Activated T-cell treated with anti-CD3 and anti-CD28 coated beads, Interleukin-2, amount 50 U/mL, for 4 hours (primary cell): ENCODE measurements at places on chromosomes 5 and 9. TPM values are rescaled to one million over a fixed set of nuclear protein-coding genes. Genes with fewer than 3 reads are reported as not detected.

- DNase-seq, result no peak
Measured at GRCh38 chr5:1108865-1109174, 3.0 kb downstream of the SLC12A7 start.

GRCh38 chr9:33329117-33329563 is 38.8 kb downstream of the NFX1 start:
- no peak for DNase-seq

DNA sequence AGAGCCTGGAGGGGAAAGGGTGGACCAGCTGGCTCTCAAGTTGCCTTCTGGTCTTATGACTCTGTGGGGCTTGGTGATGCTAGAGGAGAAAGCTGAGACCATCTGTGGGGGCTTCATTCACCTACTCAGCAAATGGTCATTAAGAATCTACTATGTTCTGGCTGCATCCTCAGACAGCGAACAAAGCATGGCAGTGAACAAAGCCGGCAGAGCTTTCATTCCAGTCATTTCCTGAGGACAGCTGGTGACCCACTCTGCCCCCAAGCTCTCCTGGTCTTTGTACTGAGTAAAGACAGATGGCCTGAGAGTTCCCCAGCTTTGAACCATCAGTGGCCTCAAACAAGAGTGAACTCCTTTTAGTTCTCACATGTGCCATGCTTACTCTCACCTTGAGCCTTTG is 48.0 kb downstream of the FGF1 start:
- DNase-seq, result no peak

DNA sequence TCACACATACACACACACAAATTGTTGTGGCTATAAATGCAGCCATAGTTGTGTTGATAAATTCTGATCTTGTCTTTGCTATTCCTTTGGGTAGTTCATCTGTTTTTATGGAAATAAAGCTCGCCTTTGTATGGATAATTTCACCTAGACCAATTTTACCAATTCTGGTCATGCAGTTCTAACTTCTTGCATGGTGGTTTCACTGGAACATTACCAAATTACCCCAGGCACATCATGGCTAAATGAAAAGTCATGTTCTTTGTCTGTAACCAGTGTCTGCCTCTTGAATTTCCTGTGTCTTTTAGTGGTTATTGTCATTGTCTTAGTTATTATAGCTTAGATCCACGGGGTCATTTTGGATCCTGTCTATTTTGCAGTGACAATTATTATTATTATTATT is 50.3 kb upstream of the TMC1 start:
- no peak for DNase-seq

DNA sequence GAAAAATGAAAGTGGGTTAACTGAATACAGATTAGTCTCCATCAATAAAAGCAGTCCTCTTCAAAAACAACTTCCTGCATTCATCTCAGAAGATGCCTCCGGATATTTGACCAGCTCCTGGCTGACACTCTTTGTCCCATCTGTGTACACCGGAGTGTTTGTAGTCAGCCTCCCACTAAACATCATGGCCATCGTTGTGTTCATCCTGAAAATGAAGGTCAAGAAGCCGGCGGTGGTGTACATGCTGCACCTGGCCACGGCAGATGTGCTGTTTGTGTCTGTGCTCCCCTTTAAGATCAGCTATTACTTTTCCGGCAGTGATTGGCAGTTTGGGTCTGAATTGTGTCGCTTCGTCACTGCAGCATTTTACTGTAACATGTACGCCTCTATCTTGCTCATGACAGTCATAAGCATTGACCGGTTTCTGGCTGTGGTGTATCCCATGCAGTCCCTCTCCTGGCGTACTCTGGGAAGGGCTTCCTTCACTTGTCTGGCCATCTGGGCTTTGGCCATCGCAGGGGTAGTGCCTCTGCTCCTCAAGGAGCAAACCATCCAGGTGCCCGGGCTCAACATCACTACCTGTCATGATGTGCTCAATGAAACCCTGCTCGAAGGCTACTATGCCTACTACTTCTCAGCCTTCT is 16.6 kb downstream of the F2R start:
- no peak for DNase-seq

GRCh38 chr5:173323106-173323798 is 5.0 kb downstream of the STC2 start:
- DNase-seq, result no peak

DNA sequence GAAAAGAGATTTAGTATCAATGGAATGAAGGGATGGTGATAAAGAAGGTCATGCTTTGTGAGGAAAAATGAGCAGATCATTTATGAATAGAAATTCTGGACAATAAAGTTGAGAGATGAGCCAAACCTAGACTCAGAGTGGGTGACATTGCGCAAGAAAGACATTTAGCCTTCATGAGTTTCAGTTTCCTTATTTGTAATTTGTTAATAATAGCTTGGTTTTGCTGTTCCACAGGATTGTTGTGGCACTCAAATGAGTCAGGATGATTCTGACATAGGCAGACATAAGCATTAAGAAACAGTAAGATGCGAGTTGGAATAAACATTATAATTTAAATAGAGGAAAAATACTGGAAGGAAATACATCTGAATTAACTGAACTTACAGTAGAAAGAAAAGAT is 34.8 kb downstream of the ITGA2 start:
- no peak for DNase-seq

Gene GRM6
- total RNA-seq, result not detected

Gene C9
- total RNA-seq, result 0.24 TPM
